ENCODE measurements at places on chromosomes 5 and 9.

- DNase-seq, result no peak
These were observed 156.8 kb downstream of the SEMA5A start for GRCh38 chr5:9388941-9389674.

GRCh38 chr5:60232036-60232795 is 338.7 kb upstream of the PDE4D start:
- no peak for DNase-seq

- DNase-seq, result no peak
These were observed 194.7 kb downstream of the CDH9 start for GRCh38 chr5:26843677-26844076.

DNA sequence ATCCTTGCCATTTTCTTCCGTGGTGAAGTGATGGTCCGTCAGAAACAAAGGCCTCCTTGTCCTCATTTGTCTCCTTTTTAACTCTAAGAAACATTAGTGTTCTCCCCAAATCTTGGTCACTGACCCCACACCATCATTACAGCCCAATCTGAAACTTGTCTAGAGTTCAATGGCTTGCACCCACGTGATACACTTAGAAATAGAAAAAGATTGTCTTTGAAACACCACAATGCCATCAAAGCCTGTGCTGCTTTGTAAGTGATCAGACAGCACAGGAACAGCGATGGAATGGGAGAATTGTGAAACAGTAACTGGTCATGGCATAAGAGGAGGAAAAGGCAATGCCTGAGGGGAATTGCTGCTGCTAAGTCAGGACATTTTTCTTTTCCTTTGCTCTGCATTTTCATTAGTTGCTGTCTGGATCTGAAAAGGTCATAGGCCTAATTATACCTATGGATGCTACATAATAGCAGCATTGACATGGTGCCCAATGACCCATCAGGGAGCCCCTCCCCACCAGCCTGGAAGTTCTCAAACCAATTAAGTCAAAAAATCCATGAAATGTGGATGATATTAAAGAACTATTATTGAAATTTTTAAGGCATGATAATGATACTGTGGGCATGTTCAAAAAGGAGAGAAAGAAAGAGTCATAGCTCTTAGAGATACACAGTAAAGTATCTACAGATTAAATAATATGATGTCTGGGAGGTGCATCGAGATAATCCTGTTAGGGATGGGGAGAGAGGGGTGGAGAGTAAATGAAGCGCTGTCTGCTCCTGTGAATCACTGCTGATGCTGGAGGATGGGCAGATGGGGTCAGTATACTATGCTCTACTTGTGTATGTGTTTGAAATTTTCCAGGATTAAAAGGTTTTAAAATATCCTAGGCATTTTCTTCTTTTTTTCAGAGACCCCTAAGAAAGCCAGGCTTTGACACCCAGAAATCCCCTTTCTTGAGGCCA is 83.6 kb downstream of the ENC1 start:
- no peak for DNase-seq

- no peak for DNase-seq
These were observed 5.6 kb upstream of the CYSTM1 start for GRCh38 chr5:140169410-140169809.

Data from activated naive CD4-positive, alpha-beta T cell treated with anti-CD3 and anti-CD28 coated beads, Interleukin-2, amount 50 U/mL, for 16 hours (primary cell).